ENCODE measurements at places on chromosomes 3 and 15.

- DNase-seq, result no peak
Measured at GRCh38 chr3:189567766-189568420, 63.3 kb upstream of the TP63 start.

GRCh38 chr3:169186596-169186995 is 476.9 kb downstream of the MECOM start:
- DNase-seq, result no peak

DNA sequence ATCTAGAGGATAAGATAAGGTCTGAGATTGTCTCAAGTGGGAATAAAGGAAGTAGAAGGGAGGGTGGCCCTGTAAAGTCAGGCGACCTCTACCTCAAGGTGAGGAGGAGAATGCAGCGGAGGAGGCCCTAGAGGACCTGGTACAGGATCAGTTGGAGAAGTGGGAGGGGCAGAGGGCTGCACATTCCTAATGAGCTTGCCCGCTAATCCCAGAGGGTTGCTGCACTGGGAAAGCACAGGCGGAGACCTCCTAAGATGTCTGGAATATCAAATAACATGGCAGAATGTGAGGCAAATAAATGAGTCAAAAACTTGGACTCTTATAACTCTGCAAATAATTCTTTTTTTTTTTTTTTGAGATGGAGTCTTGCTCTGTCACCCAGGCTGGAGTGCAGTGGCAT is 30.2 kb upstream of the VPS8 start:
- no peak for DNase-seq

GRCh38 chr3:46862369-46863025 is 747 bp downstream of the MYL3 start:
- no peak for DNase-seq

- DNase-seq, result no peak
Measured at GRCh38 chr3:170802164-170803151, 67.5 kb downstream of the RPL22L1 start.

- no peak for DNase-seq
Measured at GRCh38 chr15:48400086-48400485, 68.9 kb downstream of the DUT start.

DNA sequence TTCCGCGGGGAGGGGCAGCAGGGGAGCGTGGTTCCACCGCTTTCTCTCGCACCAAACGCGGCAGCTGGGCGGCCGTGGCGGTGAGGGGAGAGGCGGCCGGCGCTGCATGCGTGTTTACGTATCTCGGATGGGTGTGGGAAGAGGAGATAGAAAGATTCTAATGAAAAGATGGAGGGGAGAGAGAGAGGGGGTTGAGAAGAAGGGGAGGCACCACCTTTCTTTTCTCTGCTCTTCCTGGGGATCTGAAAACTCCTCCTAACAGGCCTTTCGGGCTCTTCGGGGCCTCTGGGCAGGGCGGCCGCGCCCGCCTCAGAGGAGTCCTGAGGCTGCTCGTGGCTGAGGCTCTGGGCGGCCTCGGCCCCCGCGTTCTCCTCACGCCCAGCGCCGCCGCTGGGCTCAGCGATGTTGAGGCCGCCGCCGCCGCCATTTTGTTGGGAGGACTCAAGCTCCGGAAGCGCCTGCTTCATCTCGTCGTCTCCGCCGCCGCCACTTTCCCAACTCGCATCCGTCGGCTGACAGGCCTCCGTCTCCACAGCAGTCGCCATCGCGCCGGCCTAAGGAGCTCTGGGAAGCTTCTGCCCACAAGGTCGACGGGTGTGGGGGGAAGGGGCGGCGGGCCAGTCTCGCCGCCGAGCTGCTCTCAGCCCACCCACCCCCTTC is 473 bp downstream of the TASOR start:
- DNase-seq, result peak; percentile 64

- DNase-seq, result no peak
Measured at GRCh38 chr3:25589104-25589782, 75.5 kb downstream of the TOP2B start.

Measured in activated CD8-positive, alpha-beta memory T cell treated with anti-CD3 and anti-CD28 coated beads for 1 hour (primary cell).